ENCODE measurements at places on chromosomes 11 and 22.

- no peak for DNase-seq
Measured at GRCh38 chr11:38672445-38672844, 2074.4 kb upstream of the RAG2 start.

GRCh38 chr11:44876906-44877305 lies 73.8 kb downstream of the TP53I11 start:
- no peak for DNase-seq

DNA sequence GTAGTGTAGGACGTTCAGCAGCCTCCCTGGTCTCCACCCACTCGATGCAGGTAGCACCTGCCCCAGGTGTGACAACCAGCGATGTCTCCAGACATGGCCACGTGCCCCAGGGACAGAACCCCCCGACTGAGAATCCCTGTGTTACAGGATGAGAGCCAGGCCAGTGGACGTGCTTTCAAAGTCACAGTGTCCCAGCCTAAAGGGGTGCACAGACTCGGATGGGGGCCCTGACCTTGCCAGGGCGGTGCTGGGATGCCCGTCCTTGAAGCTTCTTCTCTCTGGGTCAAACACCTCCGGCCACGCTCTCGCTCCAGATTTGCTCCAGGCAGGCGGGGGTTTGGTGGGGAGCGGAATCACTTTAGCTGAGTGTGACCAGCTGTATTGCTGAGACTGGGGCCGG lies 23.3 kb upstream of the GAL start:
- DNase-seq: no peak

DNA sequence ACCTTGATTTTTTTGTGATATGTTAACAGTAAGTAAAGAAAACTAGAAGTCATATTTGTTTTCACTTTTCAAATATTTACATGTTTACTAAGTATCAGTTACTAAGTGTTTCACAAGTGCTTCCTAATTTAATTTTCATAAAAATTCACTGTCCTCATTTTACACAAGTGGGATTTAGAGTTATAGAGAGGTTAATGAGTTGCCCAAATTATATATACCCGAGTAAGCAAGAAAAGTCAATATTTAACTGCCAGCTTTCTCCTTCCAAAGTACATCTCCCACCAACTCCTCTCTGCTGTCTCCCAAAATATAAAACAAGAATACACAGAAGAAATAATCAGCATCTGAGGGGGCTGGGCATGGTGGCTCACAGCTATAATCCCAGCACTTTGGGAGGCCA lies 896.7 kb upstream of the ANO3 start:
- DNase-seq: no peak

Measured in stimulated activated CD8-positive, alpha-beta memory T cell treated with anti-CD3 and anti-CD28 coated beads, Interleukin-4, amount 100 ng/mL, for 1 hour (primary cell).